ENCODE measurements at places on chromosomes 16 and 17.
A peak's percentile ranks its signal among the peaks of the same experiment; 100 is the strongest.

DNA sequence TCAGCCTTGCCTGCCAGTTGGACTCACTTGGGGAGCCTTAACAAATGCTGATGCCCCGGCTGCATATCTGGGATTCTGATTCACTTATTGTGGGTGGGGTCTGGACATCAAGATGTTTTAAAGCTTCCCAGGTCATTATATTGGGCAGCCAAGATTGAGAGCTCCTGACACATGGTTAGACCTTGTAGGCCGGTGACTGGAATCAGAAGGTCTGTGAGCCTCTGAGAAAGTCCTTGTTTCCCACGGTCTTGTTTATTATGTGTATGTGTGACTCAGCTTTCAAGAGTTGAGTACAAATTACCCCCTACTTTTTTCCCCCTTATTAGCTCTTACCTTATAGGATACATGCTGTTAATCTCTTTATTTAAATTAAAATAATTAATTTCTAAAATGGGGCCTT is 103.5 kb downstream of the ABCC1 start:
- no peak for DNase-seq

- DNase-seq, result no peak
Measured at GRCh38 chr16:83109490-83110125, 482.8 kb downstream of the CDH13 start.

GRCh38 chr16:81937305-81938038 is 73.8 kb downstream of the SDR42E1 start:
- DNase-seq, result peak; percentile 1

GRCh38 chr16:72241008-72241407 is 69.1 kb upstream of the PMFBP1 start:
- DNase-seq, result peak; percentile 43

DNA sequence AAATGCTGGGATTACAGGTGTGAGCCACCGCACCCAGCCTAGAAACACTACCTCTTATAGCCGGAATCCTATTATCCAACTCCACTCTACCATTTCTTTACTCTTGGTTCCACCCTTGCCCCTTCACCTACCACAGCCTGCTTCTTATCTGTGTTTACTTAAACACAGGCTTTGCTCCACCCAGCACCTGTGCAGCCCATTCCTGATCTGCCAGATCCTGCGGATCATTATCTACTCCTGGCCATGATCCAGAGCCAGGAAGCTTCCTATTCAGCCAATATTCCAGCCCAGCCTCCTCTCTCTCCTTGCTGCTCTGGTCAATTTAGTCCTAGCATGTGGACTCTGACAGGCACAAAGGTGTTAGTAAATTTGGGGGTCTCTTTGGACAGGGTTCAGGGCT is 98.8 kb upstream of the MED13 start:
- DNase-seq, result no peak

GRCh38 chr16:81964808-81965207 is 46.5 kb downstream of the SDR42E1 start:
- no peak for DNase-seq

- DNase-seq, result no peak
Measured at GRCh38 chr17:55496094-55496881, 15.0 kb downstream of the SMIM36 start.

DNA sequence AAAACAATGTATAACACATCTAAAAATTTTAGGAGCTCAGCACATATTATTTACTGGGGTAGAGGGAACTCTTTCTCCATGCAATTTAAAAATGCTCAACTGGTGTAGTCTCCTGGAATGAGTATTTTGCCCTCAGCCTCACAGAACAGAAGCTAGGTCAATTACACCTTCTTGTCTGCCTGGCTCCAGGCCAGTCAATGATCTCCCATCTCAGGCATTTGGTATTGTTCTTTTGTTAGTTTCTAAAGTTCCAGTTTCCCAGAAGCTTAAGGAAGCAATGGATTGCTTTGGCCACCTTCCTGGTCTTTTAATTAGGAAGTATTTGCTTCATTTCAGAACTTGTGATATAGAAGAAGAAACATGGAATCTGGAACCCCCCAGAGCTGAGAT is 360.3 kb upstream of the ASIC2 start:
- no peak for DNase-seq

DNA sequence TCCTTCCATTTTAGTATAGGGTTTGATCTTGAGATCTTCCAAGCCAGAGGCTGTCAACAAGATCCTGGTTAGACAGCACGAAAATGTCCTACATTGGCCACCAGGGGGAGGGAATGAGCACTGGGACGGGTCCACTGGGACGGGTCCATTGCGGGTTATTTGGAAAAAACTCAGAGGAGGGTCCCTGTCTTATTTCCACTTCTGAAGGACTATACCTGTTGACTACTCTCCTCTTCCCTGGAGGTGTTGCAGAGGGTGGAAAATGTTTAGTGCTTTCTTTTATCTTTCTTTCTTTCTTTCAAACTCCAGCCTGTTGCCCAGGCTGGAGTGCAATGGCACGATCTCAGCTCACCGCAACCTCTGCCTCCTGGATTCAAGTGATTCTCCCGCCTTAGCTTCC is 2.5 kb downstream of the TTLL6 start:
- DNase-seq, result peak; percentile 21

DNA sequence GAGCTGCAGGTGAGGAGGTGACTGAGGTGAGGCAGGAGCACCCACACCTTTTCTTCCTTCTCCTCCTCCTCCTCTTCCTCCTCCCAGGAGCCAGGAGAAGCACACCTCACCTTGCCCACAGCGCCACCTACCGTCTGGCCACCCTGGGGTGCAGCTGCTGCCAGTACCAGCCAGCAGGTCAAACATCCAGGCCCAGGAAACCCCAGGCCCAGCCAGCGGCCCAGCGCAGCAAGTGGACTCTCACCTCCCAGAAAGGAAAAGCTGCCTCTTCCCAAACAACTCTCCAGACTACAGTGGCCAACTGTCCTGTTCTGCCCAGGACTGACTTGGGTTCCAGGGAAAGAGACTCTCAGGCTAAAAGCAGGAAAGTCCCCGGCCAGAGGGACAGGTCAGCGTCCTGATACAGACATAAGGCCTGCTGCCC is 22.7 kb downstream of the PEMT start:
- peak; percentile 54 for DNase-seq

- DNase-seq, result peak; percentile 92
Measured at GRCh38 chr17:36722121-36722902, 120.9 kb downstream of the MRM1 start.

DNA sequence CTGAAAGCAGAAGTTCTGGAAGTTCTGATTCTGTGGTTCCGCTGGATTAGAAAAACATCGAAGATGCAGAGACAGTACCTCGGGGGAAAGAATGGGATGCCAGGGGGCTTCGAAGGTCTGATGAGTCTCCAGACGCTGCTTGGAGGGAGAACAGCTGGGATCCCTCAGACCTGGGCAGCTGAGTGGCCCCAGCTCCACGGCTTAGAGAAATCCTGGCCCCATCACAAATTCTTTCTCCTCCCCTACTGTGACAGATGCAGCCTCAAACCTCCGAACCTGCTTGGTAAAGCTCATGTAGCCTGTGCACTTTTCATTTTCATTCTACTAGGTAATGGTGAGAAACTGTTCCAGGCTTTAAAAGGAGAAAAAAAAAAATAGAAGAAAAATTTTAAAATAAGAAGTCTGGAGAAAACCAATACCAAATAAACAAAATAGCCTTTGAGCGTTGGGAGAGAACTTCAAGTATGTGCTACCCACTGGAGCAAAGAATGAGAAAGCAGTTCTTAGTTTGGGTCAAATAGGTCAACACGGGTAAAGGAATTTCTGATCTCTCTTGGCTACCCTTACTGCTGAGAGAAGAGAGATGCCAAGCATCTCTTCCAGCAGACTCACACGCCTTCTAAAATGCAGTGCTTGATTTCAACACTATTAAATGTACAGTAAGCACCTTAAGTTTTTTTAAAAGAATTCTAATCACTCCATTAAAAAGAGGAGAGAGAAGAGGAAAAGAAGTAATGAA is 19.9 kb downstream of the MAF start:
- DNase-seq, result no peak

GRCh38 chr17:76135810-76136188 is 5.2 kb downstream of the FOXJ1 start:
- no peak for DNase-seq

GRCh38 chr16:64469906-64470702 is 651.8 kb downstream of the CDH11 start:
- DNase-seq, result no peak
